ENCODE measurements at places on chromosomes 7 and 10.

- peak; percentile 87 for DNase-seq
Measured at GRCh38 chr10:77601488-77601887, 36.1 kb downstream of the KCNMA1 start.

DNA sequence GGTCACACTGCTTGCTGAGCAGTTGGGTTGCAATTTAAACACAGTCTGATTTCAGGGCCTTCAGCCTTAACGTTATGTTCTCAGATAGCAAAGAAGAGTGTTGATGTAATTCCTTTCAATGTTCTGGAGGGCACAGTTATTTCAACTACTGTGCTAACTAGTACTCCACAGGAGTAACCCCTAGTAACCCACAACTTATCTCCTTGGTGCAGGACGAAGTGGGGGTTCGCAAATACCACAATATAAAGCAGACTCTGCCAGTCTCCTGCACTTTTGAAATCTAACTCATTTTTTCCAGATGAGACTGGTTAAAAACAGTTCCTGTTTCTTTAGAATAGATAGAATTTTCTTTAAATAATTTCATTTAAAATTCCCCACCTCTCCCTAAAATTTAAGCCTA lies 47.1 kb upstream of the NCAPG2 start:
- no peak for DNase-seq

GRCh38 chr7:94591176-94591575 lies 64.8 kb downstream of the SGCE start:
- DNase-seq: no peak

GRCh38 chr10:99346247-99346646 lies 17.1 kb downstream of the CNNM1 start:
- DNase-seq: peak; percentile 89

GRCh38 chr7:55156919-55157763 lies 138.3 kb downstream of the EGFR start:
- no peak for DNase-seq

DNA sequence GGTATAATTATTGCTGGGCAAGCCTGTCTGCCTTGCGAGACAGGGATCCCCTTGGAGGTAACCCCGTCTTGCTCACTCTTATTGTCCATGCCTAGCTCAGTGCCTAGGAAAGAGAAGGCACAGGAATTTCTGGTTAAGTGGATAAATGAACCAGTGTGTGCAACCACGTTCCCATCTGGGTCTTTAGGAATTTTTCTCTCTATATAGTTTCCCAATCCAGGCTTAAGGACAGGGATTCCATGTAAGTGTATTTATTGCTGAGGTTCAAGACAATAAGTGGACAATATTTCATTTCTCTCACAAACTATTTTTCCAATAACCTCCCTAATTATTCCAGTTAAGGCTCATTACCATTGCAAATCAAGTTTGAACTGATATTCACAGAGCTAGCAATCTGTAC lies 8.9 kb upstream of the ADAM12 start:
- no peak for DNase-seq

DNA sequence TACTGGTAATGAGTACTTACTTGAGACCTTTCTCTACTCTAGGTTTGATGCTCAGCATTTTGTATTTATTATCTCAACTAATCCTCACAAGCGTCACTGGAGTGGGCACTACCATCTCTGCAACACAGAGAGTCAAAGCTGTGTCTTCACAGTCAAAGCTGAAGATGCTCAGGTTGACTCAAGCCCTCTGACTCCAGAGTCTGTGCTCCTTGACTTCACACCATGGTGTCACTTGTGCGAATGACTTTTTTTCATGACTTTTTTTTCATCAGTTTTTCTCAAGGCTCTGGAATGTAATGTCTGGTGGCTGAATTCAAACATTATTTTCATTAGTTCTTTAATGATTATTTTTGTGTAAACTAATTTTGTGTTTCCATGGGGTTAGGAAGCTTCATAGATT lies 30.4 kb upstream of the TARP start:
- DNase-seq: no peak

GRCh38 chr7:39392151-39392550 lies 174.1 kb upstream of the YAE1 start:
- no peak for DNase-seq

DNA sequence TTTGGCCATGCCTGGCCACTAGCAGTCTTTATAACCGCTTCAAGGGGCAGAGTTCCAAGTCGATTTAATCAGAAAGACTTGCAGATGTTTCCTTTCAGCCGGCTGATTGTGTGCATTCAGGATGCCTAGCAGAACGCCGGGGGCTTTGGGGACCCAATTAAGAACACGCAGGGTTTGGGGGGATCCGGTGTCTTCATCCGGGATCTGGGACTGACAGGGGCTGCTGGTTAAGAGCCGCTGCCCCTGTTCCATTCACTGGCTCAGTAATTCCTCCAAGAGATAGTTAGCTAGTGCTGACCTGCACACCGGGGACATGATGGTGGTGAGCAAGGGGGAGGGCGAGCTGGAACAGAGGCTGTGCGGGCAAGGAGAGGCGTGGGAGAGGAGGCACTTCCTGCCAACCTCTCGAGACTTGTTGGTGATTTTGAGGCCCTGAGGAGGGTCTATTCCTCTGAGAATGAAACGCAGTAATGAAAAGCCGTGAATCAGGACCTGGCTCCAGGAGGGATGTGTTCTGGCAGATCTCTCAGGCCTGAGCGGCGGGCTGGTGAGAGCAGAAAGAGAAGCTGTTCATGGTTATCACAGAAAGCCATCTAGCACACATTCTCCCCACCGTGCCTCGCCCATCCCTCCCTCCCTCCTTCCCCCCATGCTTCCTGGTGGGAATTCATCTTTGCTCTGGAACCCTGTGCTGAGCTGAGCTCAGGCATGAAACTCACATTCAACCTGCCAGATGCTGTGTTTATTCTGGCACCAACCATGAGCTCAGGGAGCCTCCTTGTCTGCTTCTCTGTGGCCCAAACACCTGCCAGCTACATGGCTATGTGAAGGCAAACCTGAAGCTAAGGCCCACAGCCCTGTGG lies 152.0 kb downstream of the CCDC3 start:
- no peak for DNase-seq

GRCh38 chr10:25682203-25682851 lies 251.7 kb upstream of the MYO3A start:
- peak; percentile 11 for DNase-seq

DNA sequence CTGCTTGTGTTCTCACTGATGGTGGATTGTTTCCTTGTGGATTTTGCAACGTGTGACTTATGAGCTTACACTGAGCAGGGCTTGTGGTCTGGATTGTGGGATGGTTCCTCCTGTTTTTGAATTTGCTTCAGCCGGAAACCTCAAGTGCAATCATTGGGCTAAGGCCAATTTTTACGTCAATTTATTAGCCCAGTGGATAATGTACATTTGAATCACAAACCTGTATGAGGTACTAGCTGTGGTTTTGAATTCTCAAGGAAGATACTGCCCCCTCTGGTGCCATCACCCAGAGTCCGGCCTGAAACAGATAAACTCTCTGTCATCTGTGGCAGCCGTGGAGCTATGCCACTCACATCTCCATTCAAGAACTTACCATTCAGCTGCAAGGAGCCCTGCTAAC lies 7.3 kb upstream of the ZNF777 start:
- DNase-seq: no peak

DNA sequence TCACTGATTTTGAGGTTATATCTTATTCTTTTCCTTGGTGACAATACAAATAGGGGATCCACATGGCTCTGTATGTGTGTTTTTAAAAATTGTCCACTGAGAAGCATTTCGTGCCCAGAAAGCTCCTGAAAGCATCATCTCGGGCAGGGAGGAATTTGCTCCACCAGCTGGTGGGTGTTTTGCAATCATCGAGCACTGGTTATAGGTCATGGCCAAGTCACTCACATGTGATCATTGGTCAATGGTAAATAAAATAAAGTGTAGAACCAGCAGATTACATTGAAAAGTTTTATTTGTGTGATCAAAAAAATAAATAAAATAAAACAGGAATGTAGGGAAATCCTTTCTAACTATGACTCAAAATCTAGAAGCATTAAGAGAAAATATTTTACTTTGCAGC lies 23.0 kb upstream of the SNX13 start:
- peak; percentile 29 for DNase-seq

DNA sequence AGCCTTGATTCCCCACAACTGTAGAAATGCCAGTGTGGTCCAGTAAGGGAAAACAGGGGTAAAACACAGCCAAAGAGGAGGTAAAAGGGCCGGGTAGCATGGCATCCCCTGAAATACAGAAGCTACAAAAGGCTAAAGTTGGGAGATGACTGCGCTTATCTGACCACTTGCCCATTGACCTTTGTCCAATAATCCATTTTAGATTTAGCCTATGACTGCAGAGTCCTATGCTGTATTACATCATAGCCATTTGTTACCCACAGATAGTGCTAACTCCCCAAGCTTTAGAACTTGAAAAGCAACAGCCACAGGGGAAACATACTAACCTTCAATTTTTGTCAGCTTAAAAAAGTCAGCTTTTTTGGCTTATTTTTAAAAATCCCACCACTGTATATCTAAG lies 26.2 kb downstream of the MTPN start:
- DNase-seq: no peak

- no peak for DNase-seq
Measured at GRCh38 chr10:85513436-85513835, 853.2 kb downstream of the GRID1 start.

- no peak for DNase-seq
Measured at GRCh38 chr10:97547271-97547600, 25.3 kb upstream of the ANKRD2 start.

- peak; percentile 58 for DNase-seq
Measured at GRCh38 chr10:128173386-128173785, 47.2 kb upstream of the MKI67 start.

- DNase-seq: no peak
Measured at GRCh38 chr7:92622030-92622429, 31.8 kb upstream of the FAM133B start.

DNA sequence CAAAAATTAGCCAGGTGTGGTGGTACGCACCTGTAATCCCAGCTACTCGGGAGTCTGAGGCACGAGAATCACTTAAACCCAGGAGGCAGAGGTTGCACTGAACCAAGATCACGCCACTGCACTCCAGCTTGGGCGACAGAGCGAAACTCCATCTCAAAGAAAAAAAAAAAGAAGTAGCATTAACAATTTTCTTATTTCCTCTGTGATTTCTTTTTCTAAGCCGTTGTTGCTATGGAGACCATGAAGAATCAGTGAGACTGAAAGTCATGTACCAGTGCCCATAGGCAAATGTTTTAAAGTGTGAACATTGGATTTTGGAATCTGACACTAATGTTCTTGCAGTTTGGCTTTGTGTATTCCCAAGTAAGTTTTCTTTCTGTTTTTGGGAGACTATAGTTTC lies 18.4 kb upstream of the MAP3K8 start:
- no peak for DNase-seq

DNA sequence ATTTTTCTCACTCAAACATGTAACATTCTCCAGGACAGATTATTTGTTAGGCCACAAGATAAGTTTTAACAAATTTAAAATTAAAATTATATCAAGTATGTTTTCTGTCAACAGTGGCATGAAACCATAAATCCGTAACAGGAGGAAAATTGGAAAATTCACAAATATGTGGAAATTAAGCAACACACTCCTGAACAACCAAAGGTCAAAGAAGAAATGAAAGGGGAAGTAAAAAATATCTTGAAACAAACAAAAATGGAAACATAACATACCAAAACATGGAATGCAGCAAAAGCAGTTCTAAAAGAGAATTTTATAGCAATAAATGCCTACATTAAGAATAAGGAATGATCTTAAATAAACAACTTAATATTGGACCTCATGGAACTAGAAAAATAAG lies 147.3 kb downstream of the ZEB1 start:
- no peak for DNase-seq

GRCh38 chr7:20079080-20079479 lies 138.1 kb downstream of the MACC1 start:
- no peak for DNase-seq

GRCh38 chr7:91443862-91444261 lies 179.6 kb downstream of the FZD1 start:
- peak; percentile 25 for DNase-seq

- DNase-seq: no peak
Measured at GRCh38 chr7:28411876-28412662, at the start of gene CREB5. Gene CREB5, plus strand, starts transcription at chr7:28412518. Its CDS starts 397 bp downstream, at chr7:28412915.

DNA sequence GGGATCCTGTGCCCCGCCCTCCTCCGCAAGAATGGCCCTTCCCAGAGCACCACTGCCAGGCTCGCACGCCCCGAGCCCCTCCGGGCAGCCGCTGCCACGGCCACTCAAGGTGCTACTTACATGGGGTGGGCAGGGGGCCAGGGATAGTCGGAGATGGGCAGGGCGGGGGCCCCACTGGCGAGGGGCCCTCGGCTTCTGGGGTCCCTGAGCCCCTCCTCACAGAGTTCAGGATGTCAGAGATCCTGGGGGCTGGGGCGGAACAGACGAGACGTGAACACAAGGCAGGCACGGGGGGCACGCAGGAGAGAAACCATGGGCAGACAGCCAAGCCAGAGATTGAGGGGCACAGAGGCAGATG lies 25.6 kb downstream of the YKT6 start:
- DNase-seq: no peak

GRCh38 chr7:154910125-154910524 lies 92.8 kb downstream of the PAXIP1 start:
- DNase-seq: no peak

DNA sequence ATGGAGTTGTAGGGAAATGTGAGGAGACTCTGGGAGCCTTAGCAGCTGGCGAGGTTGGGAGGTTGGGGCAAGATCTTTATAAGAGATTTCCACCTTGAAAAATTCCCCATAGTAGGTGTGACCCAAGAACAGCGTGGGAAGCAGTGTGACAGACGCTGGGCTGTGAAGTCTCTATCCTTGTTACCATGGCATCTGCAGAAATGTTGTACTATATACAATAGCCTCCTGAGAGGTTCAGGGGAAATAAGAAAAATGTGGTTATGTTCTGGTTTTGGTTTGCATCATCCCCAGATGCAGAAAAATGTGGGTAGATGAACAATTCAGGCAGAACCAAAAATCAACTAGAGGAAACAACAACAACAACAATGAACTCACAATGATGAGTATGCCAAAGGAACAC lies 498.6 kb downstream of the SH2D4B start:
- no peak for DNase-seq

GRCh38 chr7:98240961-98241673 lies 10.9 kb downstream of the TECPR1 start:
- DNase-seq: peak; percentile 22

DNA sequence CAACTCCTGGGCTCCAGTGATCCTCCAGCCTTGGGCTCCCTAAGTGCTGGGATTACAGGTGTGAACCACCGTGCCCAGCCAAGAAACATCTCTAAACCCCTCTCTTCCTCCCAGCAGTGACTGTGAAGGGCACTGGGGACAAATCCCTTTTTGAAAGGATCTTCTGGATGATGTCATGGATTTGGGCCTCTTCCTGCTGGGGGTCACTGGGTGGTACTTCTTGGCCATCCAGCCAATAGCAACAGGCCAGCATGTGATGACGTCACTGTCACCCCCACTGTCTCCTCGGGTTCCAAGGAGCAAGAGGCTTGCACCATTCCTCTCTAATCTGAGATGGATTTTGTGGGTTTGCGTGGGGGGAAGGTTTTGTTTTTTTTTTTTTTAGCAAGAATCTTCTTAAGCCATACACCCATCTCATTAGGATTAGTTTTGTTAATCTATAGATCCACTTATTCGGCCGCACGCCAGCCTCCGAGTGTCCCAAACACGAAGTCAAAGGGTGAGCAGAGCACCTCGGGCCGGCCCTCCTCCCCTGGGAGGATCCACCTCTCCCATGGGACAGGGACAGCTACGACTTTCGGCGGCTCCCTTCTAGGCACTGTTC lies 29.4 kb upstream of the TNRC18 start:
- peak; percentile 30 for DNase-seq

GRCh38 chr10:79192677-79193003 lies 123.9 kb downstream of the ZMIZ1 start:
- DNase-seq: peak; percentile 90

GRCh38 chr7:24595671-24596418 lies 22.6 kb downstream of the PALS2 start:
- DNase-seq: no peak

GRCh38 chr10:103769176-103769575 lies 86.2 kb downstream of the SH3PXD2A start:
- DNase-seq: no peak

Measured in M059J (cell line).